ENCODE measurements at places on chromosomes 7 and 10.

GRCh38 chr7:31642681-31643115 is 44.3 kb upstream of the PPP1R17 start:
- no peak for DNase-seq

- DNase-seq: no peak
Measured at GRCh38 chr10:23110722-23111516, 15.5 kb downstream of the MSRB2 start.

- DNase-seq: no peak
Measured at GRCh38 chr7:25361863-25362262, 133.6 kb upstream of the NPVF start.

- no peak for DNase-seq
Measured at GRCh38 chr7:33883671-33883965, 21.7 kb upstream of the BMPER start.

- DNase-seq: no peak
Measured at GRCh38 chr7:45914911-45915310, 6.2 kb downstream of the IGFBP3 start.

GRCh38 chr10:45151467-45152214 is 150.9 kb downstream of the ZNF22 start:
- no peak for DNase-seq

- no peak for DNase-seq
Measured at GRCh38 chr7:20534543-20534942, 80.9 kb upstream of the ABCB5 start.

- DNase-seq: no peak
Measured at GRCh38 chr7:90886416-90886815, 290.3 kb downstream of the CDK14 start.

DNA sequence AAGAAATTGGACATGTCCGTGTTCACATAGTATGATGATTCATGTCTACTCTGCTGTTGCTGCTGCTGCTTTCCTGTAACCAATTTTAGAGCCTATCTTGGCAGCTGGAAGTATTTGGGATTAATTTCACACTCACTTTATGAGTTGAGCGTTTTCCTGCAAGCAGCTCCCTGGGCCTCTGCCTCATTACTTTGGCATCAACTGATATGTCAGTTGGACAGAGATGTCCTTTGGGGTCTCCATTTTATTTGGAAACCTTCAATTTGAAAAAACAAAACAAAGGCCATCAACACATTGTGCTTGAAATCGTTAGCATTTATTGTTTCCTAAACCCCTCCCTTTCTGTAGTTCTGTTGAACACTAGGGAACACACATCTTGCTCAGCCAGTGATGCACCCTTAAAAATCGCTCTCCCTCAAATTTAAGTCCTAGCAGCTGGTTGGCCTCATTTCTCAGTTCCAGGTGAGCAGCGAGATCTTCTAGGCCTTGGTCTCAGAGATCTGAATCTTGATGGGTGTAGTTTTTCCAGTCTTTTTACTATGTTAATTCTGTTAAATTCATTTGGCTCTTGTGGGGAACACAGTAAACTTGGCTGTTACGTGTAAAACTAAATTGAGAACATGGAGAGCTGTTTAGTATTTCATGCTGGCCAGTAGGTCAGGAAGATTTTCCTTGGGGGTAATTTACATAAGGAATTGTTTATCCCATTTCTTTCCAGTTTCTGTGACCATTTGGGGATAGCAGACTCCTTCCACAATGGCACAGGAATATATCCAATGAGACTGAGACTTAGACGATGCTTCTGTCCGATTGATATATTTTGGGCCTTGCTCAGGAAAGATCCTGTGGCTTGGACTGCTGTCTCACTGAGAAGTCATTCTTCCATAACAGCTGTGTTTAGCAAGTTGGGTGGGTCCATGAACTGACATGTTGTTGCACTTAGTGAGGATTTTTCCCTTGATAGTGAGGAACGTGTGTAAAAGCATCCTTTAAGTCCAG is 371.6 kb downstream of the BBS9 start:
- DNase-seq: no peak

DNA sequence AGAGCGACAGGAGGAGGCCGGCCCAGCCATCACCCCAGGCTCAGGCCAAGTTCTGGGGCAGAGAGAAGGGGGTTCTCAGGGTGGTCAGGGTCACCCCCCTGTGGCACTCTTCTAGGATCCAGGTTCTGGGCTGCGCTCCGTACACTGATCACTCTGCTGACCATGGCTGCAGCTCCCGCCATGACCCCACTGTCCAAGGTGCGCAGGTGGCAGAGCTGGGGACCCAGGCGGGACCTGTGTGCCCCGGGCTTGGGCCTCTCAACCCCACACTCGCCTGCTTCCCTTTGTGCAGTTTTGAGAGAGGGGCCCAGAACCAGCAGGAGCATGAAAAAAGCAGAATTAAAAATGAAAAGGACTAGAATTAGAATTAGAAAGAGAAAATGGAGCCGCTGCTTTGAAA is 227.1 kb downstream of the FANK1 start:
- DNase-seq: no peak

DNA sequence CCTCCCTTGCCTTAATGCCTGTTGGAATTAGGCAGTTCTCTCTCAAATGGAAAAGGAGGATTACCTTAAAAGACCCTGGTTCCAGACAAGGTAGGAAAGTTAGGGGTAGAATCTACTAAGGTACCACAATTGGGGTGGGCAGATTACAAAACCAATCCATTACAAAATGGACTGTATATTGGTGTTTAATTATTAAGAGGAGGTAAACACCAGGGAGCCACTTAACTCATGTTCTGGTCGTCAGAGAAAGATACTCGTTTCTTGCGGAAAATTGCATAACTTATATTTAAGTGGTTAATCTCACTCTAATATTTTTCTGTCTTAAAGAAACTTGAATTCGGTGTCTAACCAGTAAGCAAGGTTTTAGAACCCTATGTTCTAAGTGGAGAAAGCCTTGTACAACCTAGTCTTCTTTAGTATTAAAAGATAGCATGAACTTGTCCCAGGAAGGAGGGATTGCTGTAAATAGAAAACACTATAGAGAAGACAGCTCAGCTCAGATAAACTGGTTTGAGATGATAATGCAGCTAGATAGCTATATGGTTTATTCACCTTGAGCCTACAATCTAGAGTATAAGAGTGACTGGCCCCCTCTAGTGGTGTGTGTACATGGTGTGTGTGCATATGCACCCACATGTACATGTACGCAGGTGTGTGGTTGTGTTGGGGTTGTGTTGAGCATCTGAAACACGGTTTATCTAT is 58.0 kb upstream of the STRIP2 start:
- DNase-seq: no peak

DNA sequence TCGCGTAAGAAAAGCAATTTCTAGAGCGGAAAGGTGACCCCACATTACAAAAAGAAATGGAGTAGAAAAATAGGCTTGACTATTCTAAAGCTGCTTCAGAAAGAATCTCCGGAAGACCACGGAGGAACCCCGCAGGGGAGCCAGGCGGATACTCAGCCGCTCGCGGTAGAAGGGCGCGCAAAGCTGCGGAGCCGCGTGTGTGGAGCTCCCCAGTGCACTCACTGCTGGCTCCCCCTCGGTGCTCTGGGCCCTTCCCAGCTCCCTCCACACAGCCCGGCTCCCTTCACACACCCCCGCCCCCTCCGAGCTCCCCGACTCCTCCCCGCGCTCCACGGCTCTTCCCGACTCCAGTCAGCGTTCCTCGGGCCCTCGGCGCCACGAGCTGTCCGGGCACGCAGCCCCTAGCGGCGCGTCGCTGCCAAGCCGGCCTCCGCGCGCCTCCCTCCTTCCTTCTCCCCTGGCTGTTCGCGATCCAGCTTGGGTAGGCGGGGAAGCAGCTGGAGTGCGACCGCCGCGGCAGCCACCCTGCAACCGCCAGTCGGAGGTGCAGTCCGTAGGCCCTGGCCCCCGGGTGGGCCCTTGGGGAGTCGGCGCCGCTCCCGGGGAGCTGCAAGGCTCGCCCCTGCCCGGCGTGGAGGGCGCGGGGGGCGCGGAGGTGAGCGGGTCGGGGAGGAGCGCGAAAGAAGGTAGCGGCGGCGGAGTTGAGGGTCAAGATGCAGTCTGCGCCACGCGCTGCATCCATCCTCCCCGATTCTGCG is at the start of gene STEAP2:
Gene STEAP2, plus strand, starts transcription at position 350 of the 758 bp plus-strand sequence. CDS start 13,343 bp downstream, outside the sequence.
- DNase-seq: peak; percentile 83

DNA sequence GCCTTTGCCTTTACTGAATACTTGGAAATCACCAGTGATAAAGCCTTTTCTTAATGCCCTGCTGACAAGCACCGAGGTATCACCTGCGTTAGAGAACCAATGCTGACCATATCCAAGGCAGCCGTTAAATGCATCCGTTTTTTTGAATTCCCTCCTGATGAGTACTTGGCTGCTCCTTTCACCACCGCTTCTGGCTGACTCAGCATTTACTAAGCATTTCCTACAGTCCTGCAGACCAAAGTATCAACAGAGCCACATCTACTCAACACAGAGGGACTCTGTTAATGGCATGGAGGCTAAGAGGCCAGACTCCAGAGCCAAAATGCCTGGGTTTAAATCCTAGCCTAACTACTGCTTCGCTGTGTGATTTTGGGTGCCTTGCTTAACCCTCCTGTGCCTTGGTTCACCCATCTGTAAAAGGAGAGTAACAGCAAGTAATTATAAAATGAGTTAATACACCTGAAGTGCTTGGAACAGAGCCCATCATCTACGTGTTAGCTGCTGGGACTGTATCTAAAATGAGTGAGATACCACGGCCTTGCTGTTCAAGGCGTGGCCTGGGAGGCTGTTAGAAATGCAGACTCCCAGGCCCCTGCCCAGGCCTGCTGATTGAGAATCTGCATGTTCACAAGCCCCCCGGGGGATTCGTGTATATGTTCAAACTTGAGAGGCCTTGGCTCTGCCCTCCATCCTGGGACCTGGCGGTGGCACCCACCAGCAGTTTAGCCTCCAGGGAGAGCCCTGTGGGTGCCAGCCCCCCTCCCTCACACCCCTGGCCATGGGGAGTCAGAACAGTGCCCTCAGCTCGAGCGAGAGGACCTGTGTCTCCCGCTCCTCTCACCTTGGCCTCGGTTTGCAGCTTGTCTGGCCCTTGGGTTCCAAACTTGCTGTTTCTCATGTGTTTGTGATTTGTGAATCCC is 30.8 kb upstream of the EFCAB10 start:
- DNase-seq: no peak

DNA sequence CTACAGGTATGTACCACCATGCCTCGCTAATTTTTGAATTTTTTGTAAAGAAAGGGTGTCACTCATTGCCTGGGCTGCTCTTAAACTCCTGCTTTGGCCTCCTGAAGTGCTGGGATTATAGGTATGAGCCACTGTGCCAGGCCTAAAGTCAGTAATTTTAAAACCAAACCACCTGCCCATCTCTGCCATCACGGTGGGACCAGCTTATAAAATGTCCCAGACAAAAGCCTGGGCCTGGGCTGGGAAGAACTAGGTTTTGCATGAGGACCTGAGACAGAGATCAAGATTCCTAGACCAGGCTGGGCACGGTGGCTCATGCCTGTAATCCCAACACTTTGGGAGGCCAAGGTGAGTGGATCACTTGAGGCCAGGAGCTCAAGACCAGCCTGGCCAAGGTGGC is 395.6 kb downstream of the CALN1 start:
- no peak for DNase-seq

DNA sequence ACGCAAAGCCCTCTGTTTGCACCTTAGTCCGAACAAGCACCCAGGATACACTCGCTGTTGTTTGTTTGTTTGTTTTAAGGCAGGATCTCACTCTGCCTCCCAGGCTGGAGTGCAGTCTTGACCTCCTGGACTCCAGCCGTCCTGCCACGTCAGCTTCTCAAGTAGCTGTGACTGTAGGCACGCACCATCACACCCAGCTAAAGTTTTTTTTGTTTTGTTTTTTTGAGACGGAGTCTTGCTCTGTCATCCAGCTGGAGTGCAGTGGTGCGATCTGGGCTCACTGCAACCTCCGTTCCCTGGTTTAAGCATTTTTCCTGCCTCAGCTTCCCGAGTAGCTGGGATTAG is 76.8 kb downstream of the CTBP2 start:
- DNase-seq: no peak

- no peak for DNase-seq
Measured at GRCh38 chr7:129122078-129122750, 22.3 kb upstream of the TSPAN33 start.

DNA sequence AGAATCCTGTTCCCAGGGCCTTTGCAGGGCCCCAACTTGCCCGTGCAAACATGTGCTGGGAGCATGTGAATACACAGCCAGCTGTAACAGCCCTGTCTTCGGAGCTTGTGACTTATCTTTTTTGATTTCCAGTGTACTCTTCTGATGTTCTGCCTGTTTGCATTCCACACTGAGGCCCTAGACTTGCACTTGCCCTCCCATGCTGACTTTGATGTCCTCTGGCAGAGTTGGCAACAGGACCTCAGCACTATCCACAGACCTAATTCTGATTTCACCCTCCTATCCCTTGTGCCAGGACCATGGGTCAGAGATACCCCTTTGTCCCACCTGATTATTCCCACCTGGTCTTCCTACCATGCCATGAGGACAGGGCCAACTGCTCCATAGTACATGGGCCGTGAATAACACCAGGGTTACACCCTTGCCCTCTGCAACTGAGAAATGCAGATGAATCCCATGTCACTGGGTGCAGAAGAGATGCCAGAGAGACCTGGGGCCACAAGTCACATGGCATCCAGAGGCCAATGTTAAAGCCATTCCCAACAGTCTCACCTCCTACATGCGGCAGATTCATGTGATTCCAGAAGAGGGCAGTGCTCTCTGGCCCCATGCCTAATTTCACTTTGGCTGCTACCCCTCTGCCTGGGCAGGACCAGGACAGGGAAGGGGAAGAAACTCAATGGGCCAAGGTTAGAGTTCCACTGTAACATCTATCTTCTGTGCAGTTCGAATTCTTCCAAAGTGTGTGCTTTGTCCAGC is 43.0 kb downstream of the SCRN1 start:
- no peak for DNase-seq

DNA sequence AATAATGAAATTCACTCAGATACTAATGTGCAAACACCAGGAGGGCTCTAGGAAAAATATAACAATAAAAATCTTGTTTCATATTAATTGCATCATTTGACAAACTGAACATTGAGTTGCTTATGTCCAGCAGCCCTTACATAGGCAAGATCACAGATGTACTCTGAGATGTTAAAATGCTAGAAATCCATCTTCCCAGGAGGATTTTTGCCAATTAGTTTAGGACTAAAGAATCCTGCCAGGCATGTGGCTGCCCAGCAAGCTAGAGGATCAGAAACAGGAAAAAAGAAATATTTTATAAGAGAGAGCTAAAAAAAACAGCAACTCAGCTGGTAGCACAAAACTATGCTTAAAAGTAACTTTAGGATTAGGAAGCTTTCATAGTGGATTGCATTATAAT is 407.8 kb downstream of the NXPH1 start:
- DNase-seq: no peak
